ENCODE measurements at places on chromosomes 12 and 14. TPM values are rescaled to one million over a fixed set of nuclear protein-coding genes. Genes with fewer than 3 reads are reported as not detected.

The ADAM21 gene
- 0.33 TPM for polyA plus RNA-seq

The ZNF839 gene
- 21.5 TPM for polyA plus RNA-seq

GRCh38 chr12:6817098-6817497, 4.5 kb upstream of the GPR162 start:
- DNase-seq = no peak

DNA sequence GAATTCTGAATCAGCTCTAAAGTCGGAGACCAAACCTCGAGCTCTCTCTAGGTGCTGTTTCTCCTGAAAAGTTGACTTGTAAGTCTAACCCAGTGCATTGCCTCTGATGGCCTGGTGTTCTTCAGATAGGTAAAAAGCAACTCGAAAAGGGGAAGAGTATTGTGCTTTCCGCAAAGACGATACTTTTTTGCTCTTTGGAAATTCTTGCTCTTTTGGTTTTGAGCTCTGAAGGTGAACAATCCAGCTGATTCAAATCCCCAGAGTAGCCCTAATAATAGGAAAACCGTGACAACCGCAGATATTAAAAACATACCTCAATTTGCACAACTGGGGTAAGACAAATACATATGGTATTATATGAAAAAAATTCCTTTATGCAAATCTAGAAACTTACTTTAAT, 447.4 kb downstream of the RAD51B start:
- DNase-seq = no peak

DNA sequence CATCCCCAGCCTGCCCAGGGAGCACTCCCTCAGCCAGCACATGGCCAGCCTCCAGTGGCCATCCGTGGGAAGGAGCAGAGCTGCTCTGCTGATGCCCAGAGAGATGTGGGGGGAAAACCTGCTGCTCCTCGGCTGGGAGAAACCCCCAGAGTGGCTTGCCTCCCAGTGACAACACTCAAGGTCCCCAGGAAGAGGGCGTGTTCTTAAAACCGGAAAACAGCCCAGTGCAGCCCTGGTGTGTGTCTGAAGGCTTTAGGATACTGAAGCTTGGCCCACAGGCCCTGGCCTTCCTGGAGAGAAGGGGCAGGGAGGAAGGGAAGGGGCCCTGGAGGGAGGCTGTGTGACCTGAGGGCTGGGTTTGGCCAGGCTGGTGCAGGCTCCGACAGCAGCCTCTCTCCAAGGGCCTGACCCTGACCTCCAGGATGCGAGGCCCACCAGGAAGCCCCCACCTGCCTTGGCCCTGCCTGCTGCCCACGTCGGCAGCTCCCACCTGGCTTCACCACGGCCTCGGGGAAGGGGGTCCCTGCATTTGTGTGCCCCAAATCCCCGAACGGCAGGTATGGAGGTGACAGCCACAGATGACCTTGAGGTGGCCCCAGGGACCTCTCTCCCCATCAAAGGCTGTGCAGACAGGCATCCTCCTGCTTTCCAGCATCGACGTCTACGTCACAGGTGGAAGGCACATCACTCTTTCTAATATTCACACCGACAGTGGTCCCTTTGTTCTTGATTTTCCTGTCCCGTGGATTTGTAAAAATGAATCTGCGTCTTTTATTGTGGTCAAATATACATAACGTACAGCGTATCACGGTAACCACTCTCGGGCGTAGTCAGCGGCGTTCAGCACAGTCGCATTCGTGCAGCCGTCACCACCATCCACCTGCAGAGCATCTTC, 190.0 kb upstream of the C14orf180 start:
- DNase-seq = no peak

DNA sequence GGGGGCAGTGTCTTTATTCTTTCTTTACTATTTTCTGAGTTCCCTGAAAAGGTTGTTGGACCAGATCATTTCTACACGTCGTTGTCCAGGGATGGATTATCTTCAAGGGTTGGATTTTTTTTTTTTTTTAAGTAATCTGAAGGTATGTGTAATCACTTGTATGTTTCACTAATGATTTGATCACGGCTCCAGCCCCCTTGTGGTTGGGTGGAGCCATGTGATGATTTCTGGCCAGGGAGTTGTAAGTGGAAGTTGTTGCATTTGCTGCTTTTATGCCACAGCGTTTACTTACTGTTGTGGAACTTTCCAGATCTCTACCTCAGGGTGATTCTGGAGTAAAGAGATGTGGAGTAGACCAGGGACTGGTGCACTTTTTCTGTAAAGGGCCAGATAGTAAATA, 390.3 kb downstream of the AACS start:
- no peak for DNase-seq

GRCh38 chr12:4323396-4323795, 2.4 kb downstream of the TIGAR start:
- DNase-seq = no peak

DNA sequence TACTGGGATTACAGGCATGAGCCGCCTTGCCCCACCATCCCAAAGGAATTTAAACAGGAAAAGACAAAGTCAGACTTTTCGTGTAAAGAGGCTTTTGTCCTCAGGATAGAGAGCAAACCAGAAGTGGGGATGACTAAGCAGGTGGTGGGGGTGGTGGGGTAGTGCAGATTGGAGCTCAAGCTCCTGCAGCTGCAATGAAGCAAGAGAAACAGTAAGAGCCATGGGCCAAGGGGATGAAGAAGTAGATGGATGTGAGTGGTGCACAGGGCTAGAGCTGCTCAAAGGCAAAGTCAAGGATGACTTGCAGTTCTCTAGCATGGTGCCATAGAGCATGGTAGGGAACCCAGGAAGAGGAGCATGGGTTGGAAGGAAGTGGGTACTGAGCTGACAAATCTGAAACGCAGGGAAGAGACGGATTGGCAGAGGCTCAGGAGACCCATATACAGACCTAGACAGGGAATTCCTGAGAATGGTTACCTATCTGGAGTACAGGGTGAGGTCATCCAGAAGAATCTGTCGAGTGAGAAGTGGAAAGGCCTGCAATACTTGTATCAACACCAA, 11.4 kb upstream of the RNF34 start:
- DNase-seq = no peak

DNA sequence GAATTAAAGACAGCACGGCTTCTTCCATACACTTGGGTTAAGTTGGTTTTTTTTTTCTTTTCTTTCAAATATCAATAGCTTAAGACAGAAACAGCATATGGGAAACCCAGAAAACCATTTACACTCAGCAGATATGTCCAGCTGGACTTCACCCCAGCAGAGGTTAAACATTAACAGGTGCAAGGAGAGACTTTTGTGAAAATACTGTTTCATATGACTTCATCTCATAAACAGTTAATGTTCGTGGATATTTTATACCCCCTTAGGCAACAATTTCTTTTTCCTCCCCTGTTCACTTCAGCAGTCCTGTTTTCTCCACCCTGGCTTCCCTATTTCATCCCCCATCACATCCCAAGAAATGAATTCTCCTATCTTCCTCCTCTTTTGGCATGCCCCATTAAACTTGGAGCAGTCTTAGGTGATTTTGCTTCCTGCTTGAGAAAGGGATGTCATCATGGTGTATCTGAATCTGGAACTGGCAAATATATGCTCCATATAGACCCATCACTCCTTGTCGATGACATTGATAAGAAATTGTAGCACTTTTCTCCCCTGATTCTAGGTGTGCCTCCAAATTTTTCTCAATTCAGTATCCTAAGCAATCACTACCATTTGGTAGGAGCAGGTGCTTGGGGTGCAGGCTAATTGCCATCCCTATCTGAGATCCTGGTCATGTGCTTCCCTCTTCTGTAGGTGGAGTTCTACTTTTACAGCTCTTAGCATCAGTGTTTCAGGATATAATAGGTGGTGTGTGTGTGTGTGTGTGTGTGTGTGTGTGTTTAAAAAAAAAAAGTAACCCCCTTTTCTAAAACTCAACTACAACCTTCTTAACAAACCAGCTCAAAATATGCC, 67.9 kb downstream of the BMP4 start:
- no peak for DNase-seq

DNA sequence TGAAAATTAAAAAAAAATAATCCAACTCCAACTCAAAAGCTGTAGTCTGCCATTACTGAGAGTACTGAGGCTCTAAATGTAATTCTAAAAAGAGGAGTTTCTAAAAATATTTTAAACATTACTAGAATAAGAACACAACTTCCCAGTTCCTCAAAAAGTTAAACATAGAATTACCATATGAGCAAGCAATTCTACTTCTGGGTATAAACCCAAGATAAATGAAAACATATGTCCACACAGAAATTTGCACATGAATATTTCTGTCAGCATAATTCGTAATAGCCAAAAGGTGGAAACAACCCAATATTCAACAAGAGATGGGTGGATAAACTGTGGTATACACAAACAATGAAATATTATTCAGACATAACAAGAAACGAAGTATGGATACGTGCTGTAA, 15.0 kb upstream of the NR2C1 start:
- no peak for DNase-seq

GRCh38 chr14:90922141-90922540, 105.9 kb upstream of the TTC7B start:
- DNase-seq = no peak

- DNase-seq = no peak
Measured at GRCh38 chr14:89719366-89720075, 235.0 kb downstream of the EFCAB11 start.

DNA sequence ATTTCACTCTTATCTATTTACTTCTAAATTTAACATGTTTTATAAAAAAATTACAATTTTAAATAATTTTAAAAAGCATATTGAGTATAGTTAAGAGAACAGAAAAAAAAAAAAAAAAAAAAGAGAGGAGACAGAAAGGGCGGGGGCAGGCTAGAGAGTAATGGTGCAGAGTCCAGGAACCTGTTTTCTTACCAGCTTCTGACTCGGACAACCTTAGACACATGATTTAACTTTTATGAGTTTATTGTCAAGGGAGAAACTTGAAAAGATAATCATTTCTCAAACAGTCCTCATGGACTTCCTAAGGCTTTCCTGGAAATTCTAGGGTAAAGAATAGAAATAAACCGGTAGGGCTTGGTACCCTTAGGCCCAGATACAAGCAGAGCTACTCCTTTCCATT, 84.3 kb downstream of the RPS6KA5 start:
- no peak for DNase-seq

DNA sequence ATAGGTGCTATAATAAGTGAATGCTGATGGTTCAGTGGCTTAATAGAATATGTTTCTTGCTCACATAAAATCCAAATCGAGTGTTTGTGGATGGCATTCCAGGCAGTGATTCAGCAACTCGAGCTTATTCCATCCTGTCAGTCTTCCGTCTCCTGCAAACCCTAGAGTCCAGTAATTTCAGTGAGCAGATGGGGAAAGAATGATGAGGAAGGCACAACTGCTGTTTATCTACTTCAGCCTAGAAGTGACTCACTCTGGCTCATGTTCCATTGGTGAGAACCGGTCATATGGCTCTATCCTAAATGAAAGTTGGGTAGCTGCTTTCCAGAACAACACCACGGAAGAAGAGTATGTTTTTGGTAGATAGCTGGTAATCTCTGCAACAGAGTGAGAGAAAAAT, 421.8 kb upstream of the PDE3A start:
- no peak for DNase-seq

DNA sequence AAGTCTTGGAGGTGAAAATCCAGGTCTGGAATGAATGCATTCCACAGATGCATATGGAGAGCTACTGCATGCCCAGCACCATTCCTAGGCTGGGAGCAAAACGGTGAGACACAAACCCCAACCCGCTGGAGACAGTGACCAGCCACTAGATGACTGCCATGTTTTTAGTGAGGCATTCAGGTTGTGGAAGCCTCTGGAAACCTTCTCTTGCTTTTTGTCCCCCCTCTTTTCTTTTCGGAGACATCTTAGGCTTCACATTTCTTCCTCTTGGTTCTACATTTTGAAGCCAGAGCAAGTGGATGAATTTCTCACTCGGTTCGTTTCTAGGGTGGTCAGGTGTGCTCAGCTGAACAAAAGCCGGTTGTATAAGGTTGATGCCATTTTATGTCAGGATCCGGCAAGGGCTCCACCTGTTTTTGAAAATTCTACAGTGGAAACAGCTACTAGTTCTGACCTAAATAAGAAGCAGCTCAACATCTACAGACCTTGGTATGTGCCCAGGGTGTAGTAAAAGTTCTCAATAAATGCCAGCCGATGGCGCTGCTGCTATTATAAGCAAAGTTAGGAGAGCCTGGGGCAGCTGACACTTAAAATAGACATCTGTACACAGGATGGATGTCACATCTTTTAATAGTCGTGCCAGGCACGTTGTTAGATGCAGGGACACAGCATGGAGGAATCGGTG, 1.8 kb upstream of the ZNF839 start:
- DNase-seq = no peak

- no peak for DNase-seq
Measured at GRCh38 chr12:76028571-76029277, 2.9 kb downstream of the PHLDA1 start.

DNA sequence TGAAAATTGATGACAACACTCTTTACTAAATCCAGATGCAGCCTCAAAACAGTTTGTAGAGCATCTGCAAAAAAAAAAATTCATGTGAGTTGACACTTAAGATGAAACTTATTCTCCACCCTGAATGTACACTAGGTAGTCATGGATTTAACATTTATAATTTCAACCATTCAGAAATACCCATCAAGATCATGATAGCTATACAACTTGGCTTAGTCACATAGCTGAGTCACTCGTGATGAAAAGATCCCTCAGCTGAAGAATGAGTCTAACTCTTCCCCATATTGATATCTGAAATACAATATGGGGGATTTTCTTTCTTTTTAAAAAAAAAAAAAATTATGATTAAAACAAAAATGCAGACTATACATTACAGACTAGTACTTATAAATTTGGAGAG, 104.8 kb upstream of the PLEKHG7 start:
- DNase-seq = no peak

GRCh38 chr12:53225635-53226424, 6.2 kb downstream of the RARG start:
- no peak for DNase-seq

GRCh38 chr12:96861656-96862055, 45.4 kb upstream of the NEDD1 start:
- DNase-seq = no peak

All from left renal cortex interstitium (tissue), 4 donors.